ENCODE measurements at places on chromosomes 5 and 9. TPM values are rescaled to one million over a fixed set of nuclear protein-coding genes. Genes with fewer than 3 reads are reported as not detected.

DNA sequence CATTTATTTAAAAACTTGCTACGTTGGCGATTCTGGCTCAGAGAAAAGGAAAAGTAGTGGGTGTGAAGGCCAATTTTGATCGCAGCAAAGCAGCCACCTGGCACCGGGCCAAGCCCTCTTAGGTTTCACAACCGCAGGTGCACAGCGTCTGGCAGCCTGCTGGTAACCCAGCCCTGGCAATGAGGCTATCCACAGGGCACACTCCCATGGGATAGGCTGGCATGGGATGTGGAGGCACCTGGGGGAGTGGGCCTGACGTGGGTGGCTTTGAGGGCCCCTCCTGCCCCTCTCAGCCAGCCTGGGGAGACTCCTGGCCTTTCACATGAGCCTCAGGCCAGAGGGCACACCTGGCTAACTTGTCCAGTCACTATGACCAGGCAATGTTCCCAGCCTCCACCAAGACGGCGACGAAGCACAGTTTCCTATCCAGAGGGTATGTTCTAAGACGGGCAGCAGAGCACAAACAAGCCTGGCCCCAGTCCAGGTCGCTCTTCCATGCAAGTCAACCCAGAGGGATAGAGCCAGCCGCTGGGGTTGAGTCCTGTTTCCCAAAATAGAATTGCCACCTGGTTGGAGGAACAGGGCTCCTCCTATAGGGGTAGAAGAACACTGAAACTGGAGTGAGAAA lies 19.0 kb downstream of the CMBL start:
- no peak for DNase-seq
- no peaks in the 10 kb centered on the region for H3K27me3 ChIP-seq
- no peaks in the 10 kb centered on the region for H3K4me1 ChIP-seq
- no peak overlapping the region for H3K4me3 ChIP-seq
- no peak overlapping the region for H3K27ac ChIP-seq

- DNase-seq = peak; percentile 36
- H3K4me1 ChIP-seq = no peaks in the 10 kb centered on the region
- no peak overlapping the region for H3K27ac ChIP-seq
Measured at GRCh38 chr9:110452227-110452801, 114.7 kb upstream of the TXNDC8 start.

DNA sequence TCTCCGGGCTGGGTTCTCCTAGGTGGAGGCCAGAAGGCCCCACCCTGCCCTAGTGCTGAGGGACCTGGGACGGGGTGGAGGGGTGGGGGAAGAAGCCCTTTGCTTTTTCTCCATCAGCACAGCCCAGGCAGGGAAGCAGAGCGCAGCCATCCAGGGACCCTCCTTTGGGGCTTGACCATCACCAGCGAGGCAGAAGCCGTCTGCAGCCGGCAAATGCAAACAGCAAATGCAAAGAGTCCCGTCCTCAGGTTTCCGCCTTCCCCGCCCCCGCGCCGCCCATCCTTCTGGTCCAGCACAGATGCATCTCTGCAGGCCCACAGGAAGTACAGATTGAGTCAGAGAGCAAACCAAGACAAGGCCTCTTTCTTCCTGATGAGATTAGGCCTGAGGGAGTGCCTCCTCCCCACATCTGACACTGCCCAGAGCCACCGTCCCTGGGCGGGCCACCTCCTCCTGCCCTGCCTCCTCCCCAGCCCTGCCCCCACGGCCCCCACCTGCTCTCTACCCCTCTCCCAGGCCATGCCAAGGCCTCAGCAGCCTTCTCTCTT lies 23.4 kb downstream of the CORO2A start:
- peaks cover 33% of the 10 kb centered on the region for H3K4me1 ChIP-seq
- H3K27me3 ChIP-seq = no peaks in the 10 kb centered on the region
- peak overlapping the region; percentile 69 for H3K27ac ChIP-seq
- no peaks in the 10 kb centered on the region for H3K36me3 ChIP-seq

- H3K4me1 ChIP-seq = no peaks in the 10 kb centered on the region
- H3K27ac ChIP-seq = no peak overlapping the region
- no peaks in the 10 kb centered on the region for H3K27me3 ChIP-seq
- no peaks in the 10 kb centered on the region for H3K36me3 ChIP-seq
Measured at GRCh38 chr9:75644649-75645048, 245.8 kb upstream of the PCSK5 start.

The CDH6 gene
- total RNA-seq = 0.23 TPM

DNA sequence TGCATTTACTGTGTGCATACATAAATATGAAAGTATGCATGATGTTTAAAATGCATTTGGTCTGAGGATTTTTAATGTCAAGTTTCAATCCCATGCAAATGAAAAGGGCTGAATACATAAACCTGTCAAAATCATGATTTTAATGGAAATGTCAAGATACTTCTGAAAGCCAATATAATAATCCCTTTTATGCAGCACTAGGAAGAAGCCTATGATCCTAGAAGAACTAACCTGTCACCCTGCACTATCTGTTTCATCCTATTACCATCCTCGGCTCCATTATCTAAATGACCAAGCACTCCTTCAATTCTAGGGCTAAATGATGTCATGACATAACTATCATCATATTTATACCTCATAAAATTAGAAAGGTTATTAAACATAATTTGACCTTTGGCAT lies 2229.4 kb upstream of the WWC1 start:
- H3K27ac ChIP-seq = no peak overlapping the region
- no peaks in the 10 kb centered on the region for H3K36me3 ChIP-seq
- H3K4me1 ChIP-seq = no peaks in the 10 kb centered on the region
- DNase-seq = no peak
- no peaks in the 10 kb centered on the region for H3K27me3 ChIP-seq

DNA sequence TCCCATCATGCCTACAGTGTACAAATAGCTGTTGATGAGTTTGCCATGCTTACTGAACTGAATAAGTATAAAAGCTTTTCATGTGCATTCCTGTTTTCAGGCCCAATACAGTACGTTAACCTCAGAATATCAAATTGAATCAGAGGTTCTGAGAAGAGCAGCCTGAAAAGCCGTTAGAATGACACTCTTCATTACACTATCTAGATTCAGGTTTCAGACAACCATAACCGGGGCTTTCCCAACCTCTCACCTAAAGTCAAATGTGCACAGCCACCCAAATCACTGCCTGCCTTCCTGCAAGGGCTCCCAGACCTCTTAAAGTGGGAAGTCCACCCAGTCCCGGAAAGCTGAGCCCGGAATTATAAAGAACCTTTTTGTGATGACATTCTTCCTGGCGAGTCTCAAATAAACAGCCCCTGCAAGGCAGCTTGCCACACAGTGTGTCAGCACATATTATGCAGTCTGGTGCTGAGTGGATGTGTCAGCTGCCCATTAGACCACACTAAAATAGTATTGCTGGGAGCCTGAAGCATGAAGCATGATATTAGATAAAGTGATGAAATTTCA lies 245.8 kb downstream of the TLE4 start:
- peaks cover 44% of the 10 kb centered on the region for H3K4me1 ChIP-seq
- H3K27me3 ChIP-seq = no peaks in the 10 kb centered on the region
- H3K36me3 ChIP-seq = no peaks in the 10 kb centered on the region
- peak overlapping the region; percentile 73 for H3K27ac ChIP-seq

- H3K4me3 ChIP-seq = no peak overlapping the region
- no peaks in the 10 kb centered on the region for H3K27me3 ChIP-seq
- no peak overlapping the region for H3K27ac ChIP-seq
- peaks cover 10% of the 10 kb centered on the region for H3K36me3 ChIP-seq
- peak; percentile 45 for DNase-seq
Measured at GRCh38 chr5:146731909-146732659, 146.5 kb downstream of the PPP2R2B start.

- no peak overlapping the region for H3K27ac ChIP-seq
- no peaks in the 10 kb centered on the region for H3K27me3 ChIP-seq
- no peak overlapping the region for H3K4me3 ChIP-seq
- DNase-seq = no peak
Measured at GRCh38 chr5:138605254-138605972, 30.2 kb upstream of the HSPA9 start.

GRCh38 chr9:127832248-127832647 lies 22.2 kb downstream of the ENG start:
- peaks cover 2% of the 10 kb centered on the region for H3K27me3 ChIP-seq
- H3K27ac ChIP-seq = no peak overlapping the region
- H3K4me3 ChIP-seq = no peak overlapping the region

DNA sequence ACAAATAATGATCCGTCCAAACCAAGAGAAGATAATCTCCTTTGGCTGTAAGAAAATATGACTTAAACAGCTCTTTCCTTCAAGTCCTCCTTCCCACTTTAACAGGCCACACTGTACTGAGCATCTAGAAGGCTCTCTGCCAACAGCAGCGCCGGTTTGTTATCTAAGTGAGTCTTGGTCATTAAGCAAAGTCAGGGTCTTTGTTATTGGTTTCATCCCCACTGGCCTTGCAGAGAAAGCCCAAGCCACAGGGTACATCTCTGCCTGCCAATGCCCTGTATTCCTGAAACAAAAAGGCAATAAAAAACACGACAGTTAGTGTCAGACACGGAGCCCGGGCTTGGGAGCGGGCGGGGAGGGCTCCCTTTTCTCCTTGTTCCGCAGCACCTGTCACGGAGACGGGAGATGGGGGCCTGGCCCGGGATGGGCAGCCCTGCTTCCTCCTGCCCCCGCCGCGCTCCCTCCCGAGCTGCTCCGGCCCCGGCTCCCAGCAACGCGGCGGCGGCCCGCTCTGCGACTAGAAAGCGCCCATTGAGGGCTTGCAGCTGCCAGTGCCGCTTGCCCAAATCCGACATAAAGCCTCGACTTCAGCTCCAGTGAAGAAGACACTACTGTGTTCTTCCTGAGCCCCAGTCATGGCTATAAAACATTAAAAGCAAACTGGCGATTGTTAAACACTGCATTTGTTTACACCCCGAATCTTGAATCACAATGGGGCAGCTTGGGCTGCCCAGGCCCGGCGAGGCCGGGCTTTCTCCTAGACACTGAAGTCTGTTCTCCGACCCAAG lies 28.1 kb upstream of the PIK3R1 start:
- H3K27ac ChIP-seq = peak overlapping the region; percentile 56
- peak overlapping the region; percentile 54 for H3K4me3 ChIP-seq
- peak; percentile 75 for DNase-seq
- peaks cover 36% of the 10 kb centered on the region for H3K4me1 ChIP-seq
- H3K27me3 ChIP-seq = no peaks in the 10 kb centered on the region
- no peaks in the 10 kb centered on the region for H3K36me3 ChIP-seq

- no peak for DNase-seq
- H3K27me3 ChIP-seq = no peaks in the 10 kb centered on the region
- no peak overlapping the region for H3K4me3 ChIP-seq
- H3K27ac ChIP-seq = no peak overlapping the region
- no peaks in the 10 kb centered on the region for H3K36me3 ChIP-seq
Measured at GRCh38 chr5:588406-588995, 23.6 kb upstream of the CEP72 start.

- H3K27ac ChIP-seq = no peak overlapping the region
- peaks cover 10% of the 10 kb centered on the region for H3K4me1 ChIP-seq
- H3K36me3 ChIP-seq = no peaks in the 10 kb centered on the region
- H3K27me3 ChIP-seq = no peaks in the 10 kb centered on the region
- no peak overlapping the region for H3K4me3 ChIP-seq
Measured at GRCh38 chr9:121949364-121949763, 143.7 kb downstream of the TTLL11 start.

The CDC20B gene
- total RNA-seq = not detected

The PHAX gene
- total RNA-seq = 75.9 TPM

GRCh38 chr5:916441-917293 lies 24.0 kb downstream of the TRIP13 start:
- no peaks in the 10 kb centered on the region for H3K4me1 ChIP-seq
- no peaks in the 10 kb centered on the region for H3K27me3 ChIP-seq
- no peak for DNase-seq
- H3K27ac ChIP-seq = no peak overlapping the region

The SMU1 gene
- total RNA-seq = 23.8 TPM

DNA sequence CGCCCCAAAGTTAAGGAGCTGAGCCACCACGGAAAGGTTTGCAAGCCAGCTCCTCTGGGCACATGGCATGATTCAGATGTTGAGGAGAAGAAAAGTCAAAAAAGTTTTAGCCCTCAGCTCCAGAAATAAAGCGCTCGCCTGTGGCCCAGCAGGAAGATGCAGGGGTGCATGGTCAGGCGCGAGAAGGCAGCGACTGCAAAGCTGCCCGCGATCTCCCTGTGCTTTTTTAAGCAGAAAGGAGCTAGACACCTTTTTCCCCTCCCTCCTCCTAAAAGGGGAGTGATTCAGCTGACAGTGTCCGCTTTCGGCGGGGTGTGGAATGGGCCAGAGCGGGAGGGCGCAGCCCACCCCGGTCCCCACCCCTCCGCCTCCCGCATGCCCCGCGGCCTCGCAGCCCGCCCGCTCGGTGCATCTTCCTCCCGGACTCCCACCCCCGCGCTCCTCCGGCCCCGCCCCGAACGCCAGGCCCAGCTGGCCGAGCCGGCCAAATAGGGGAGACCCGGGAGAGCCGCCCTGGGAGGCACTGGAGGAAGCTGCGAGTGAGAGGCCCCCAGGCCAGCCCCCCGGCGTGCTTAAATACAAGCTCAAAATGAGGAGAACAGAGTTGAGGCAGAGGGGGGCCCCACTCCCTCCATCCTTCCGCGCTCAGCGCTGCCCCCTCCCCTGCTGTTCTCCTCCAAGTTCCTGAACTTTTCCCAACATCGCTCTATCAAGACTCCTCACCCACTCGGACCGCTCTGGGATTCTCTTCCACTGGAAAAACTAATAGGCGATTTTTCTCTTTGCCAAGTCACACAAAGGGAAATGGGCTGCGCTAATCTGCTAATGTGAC lies at the start of gene ADAMTS12:
ADAMTS12 (minus strand) TSS at position 203 of the 832 bp plus-strand sequence; CDS start at position 69, 134 bp downstream.
- no peaks in the 10 kb centered on the region for H3K36me3 ChIP-seq
- H3K27me3 ChIP-seq = peaks cover 7% of the 10 kb centered on the region
- H3K4me1 ChIP-seq = peaks cover 34% of the 10 kb centered on the region
- H3K27ac ChIP-seq = peak within 1 kb of the TSS; percentile 82
- H3K4me3 ChIP-seq = peak within 1 kb of the TSS; percentile 89
- DNase-seq = peak; percentile 71

The NME5 gene
- not detected for total RNA-seq

GRCh38 chr5:35683466-35683865 lies 65.8 kb downstream of the SPEF2 start:
- H3K4me1 ChIP-seq = no peaks in the 10 kb centered on the region
- no peaks in the 10 kb centered on the region for H3K36me3 ChIP-seq
- no peaks in the 10 kb centered on the region for H3K27me3 ChIP-seq
- DNase-seq = no peak
- H3K27ac ChIP-seq = no peak overlapping the region

GRCh38 chr5:125699860-125700259 lies 723.3 kb upstream of the GRAMD2B start:
- H3K27me3 ChIP-seq = no peaks in the 10 kb centered on the region
- H3K27ac ChIP-seq = no peak overlapping the region
- no peaks in the 10 kb centered on the region for H3K36me3 ChIP-seq
- DNase-seq = no peak
- H3K4me1 ChIP-seq = no peaks in the 10 kb centered on the region

DNA sequence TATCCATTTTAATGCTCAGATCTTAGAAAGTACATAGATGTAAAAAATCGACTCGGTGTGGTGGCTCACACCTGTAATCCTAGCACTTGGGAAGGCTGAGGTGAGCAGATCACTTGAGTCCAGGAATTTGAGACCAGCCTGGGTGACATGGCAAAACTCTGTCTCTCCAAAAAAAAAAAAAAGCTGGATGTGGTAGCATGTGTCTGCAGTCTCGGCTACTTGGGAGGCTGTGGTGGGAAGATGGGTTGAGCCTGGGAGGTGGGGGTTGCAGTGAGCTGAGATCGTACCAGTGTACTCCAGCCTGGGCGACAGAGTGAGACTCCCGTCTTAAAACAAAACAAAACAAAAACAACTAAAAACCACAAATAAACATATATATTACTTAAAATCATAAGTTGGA lies 61.4 kb downstream of the RASA1 start:
- H3K4me3 ChIP-seq = no peak overlapping the region
- H3K27ac ChIP-seq = no peak overlapping the region
- no peaks in the 10 kb centered on the region for H3K27me3 ChIP-seq
- H3K36me3 ChIP-seq = peaks cover 8% of the 10 kb centered on the region
- DNase-seq = peak; percentile 7
